Anterior cingulate cortex (tissue), 58 donors: ENCODE measurements at places on chromosomes 7 and 10.

- no peak for DNase-seq
Observed at GRCh38 chr10:115503546-115503945, 410.4 kb downstream of the ATRNL1 start.

DNA sequence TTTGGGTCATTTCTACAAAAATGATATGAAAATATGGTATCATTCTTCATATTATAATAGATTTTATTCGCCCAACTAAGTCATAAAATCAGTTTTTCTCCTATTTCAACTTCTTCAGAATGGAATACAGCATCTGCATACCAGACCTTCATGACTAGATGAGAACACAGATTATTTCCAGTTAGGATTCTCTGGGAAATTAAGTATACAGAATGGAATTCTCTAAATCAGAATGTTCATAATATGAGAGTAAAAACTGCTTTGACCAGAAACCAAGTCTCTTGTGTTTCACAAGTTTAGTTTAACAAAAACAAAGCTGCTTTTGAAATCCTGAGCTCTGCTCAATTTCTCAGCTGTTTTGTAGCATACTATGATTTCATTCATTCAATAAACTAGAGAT lies 160.3 kb upstream of the SEMA3A start:
- no peak for DNase-seq

GRCh38 chr10:48589266-48589665 lies 15.6 kb downstream of the ARHGAP22 start:
- no peak for DNase-seq

DNA sequence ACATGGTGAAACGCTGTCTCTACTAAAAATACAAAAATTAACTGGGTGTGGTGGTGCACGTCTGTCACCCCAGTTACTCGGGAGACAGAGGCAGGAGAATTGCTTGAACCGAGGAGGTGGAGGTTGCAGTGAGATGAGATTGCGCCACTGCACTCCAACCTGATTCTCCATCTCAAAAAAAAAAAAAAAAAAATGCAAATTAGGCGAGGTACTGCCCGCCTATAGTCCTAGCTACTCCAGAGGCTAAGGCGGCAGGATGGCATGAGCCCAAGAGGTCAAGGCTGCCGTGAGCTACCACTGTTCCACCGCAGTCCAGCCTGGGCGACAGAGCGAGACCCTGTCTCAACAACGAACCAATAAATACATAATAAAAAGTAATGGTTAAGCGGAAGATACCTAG lies 1.1 kb upstream of the EIF4H start:
- no peak for DNase-seq

DNA sequence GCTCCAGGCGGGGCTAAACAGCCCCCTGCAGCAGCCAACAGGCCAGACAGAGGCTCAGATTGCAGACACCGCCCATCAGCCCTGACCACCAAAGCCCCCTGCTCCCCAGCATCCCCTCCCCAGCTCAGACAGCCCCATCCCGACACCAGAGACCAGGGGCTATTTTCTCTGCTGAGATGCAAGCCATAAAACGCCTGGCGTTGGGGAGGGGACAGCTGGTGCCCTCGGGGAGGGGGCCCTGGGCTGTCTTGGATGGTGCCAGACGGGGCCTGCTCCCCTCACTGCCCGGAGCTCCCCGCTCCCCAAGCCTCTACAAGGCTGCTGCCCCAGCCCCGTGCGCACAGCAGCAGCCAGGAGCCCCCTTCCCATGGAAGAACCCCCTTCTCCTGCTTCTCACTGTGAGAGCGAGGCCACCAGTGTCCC lies 31.8 kb downstream of the GET4 start:
- DNase-seq, result no peak

DNA sequence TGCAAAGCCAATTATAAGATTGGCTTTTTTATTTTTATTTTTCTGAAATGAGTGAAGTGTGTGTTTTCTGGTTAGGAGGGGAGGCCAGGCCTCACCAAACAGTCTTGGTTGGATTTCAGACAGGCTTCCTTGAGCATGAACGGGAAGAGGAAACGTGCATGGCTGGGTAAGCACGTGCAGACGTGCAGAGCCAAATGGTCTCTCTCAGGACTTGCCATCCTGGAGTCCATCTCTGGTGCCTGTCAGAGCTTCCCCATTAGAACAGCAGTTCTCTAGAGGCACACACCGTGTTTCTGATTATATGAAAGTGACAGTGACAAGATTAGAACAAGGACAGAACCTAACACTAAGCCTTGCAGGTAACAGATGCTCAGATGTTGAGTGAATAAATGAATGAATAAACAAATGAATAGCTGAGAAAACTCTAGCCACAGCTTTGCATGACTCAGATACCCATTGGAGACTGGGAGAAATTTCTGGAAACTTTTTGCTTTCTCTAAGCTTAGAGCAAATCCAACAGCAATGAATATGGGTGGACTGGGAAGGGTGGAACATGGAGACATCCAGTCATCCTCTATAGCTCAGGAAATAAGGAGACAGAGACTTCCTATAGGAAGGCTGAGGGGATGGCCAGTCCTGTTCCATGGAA lies 11.8 kb upstream of the CALD1 start:
- DNase-seq, result no peak

DNA sequence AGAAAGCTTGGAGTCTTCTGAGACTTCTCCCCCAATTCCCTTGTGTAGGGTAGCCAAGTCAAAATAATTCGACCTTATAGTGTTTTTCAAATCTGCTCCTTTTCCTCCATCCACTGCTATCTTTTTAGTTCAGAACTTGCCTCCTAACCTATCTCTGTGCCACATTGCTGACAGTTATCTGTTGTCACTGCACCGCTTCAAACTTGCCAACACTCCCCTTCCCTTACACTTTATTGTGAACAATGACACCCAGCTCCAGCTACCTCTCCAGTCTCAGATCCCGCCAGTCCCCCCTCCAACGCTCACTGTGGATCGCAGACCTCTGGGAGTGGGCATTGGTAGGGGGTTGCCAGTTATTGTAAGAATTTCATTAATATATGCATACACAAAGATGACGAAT lies 16.3 kb upstream of the HPS1 start:
- no peak for DNase-seq

- DNase-seq, result no peak
Observed at GRCh38 chr10:34121125-34121753, 693.9 kb downstream of the PARD3 start.

GRCh38 chr7:94406696-94407095 lies 12.0 kb downstream of the COL1A2 start:
- DNase-seq, result no peak

DNA sequence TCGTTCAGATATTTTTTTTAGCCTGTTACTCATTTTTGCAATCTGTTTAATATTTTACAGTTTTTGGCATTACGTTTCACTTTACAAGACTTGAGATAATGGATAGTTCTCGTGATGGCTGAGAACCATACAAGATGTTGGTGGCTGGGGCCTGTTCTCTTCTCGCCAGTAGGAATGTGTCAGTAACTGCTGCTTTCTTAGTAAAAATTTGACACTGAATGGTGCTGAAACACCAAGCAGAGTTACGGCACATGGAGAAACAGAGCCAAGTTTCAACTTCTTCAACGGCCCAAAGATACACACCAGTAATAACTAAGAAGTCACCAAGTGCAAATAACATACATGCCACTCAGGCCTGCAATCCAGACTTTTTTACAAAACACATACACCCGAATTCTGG lies 130.4 kb downstream of the NRP1 start:
- no peak for DNase-seq
